ENCODE measurements at places on chromosomes 5 and 9.

GRCh38 chr5:169354921-169355320 lies 54.0 kb upstream of the SLIT3 start:
- DNase-seq = no peak

- DNase-seq = no peak
Measured at GRCh38 chr5:98975223-98975622, 46.4 kb upstream of the CHD1 start.

DNA sequence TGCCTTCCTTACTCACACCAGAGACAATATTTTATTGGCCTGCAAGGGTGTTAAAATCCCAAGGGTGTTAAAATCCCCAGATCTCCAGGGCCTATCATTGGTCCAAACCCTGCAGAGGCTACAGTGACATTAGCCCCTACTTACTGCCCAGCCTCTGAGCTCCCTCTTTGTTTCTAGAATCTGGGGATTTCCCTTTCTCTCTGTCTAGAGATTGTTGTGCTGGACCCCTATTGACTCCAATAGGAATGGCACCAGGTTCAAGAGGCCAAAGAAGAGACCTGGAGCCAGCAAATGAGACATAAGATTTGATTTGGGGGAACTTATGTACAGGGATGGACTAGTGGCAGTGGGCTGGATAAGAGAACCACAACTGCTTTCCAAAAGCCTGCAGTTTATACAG lies 53.3 kb upstream of the ZBED3 start:
- no peak for DNase-seq

- no peak for DNase-seq
Measured at GRCh38 chr5:174459832-174460448, 264.4 kb upstream of the MSX2 start.

GRCh38 chr9:106420511-106420944 lies 442.4 kb upstream of the ZNF462 start:
- no peak for DNase-seq

DNA sequence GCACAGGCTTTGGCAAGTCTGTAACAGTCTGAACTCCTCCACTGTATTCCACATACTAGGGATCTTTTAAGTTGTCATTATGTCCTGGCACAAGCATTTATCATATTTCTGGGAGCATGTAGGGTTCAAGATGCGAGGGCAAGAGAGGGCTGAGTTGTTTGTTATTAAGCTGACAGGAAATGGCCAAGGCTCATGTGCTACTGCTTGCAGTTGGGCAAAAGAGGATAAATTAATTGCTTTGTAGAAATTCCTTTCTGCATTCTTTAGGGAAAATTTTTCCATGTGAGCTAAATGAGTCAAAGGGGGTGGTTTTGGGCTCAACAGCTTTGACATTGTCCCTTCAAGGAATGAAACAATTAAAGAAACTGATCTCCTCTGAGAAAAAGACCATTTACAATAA lies 35.4 kb downstream of the DOCK8 start:
- DNase-seq = no peak

DNA sequence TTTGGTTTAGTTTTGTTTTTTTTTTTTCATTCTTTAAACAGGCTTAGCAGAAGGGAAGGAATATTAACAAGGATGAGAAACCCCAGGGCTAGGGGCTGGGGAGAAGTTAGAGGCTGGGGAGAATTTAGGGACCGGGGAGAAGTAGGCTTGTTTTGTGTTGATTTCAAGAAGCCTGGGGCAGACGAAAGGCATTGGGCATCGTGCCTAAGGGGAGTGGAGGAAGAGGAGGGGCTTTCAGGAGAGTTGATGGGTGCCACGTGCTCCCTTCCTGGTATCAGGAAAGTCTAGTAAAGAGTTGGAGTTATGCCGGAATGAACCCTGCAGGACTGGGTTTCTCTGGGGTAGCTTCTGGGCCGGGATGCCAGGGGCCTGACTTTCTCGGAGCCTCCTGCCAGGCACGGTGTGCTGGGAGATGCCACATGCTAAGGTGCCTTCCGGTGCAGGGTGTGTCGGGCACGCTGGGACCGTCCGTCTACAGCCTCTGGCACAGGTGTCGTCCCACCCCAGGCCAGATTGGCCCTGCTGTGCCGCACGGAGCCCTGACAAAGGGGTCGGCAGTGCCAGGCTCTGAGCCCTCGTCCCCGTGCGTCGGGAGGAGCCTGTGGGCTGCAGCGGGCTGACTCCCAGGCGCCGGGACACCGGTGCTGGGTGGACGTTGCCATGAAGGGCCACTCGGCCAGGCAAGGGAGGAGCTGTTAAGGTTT lies 159.9 kb downstream of the OLFM1 start:
- DNase-seq = no peak

- no peak for DNase-seq
Measured at GRCh38 chr9:10112798-10113197, 500.0 kb downstream of the PTPRD start.

DNA sequence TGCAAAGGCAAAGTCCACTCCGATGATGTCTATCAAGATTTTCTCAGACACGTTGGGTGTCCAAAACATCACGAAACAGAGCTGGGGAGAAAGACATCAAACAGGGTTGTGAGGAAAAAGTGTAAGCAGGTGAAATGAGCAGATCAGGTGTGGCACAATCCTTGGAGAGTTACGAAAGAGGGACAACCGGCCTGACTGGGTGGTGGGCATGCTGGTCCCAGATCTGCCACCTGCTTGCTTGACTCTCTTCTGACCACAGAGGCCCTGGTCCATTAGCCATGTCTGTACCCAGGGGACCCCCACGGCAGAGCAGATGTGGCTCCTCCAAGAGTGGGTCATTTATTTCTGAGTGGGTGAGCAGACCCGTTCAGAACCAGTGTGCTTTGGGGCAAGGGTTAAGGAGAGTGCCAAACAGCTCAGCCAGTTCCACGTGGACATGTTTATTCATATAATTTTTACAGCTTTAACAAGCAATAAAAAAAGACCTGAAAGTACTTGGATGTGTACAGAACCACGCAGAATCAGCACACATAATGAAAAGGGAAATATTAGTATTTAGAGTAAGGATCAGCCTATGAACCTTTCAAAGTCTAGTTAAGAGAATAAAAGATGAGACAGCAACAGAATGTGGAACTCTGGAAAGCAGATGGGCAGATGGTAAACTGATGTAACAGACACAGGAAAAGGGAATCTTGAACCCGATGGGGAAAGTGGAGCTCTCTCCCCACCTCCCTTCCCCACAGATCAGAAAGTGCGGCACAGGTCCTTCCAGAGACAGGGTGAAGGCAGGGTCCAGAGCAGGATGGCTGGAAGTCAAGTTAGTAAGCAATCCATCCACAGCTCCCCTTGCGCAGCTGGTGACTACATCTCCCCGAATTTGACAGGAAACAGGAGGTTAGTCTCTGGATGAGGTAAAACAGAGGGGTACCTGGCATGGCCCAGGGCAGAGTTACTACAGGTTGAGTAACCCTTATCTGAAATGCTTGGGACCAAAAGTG lies 52.5 kb downstream of the OTULIN start:
- DNase-seq = no peak

DNA sequence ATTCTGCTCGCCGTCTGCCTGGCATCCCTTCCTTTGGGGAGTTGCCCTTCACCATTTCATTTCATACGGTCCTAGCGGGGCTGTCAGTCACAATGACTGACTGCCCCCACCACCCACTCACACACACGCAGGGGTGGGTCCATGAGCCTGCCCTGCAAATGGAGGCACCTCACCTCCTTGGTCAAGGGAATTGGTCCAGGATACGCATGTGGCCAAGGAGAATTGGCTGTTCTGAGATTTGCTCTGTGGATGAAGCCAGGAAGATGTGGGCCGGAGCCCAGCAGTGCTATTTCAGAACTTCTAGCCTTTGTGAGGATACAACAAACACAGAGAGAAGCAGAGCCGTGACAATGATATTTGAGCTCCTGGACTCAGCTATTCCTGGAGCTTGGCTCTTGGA lies 17.0 kb downstream of the C1QTNF2 start:
- DNase-seq = no peak

DNA sequence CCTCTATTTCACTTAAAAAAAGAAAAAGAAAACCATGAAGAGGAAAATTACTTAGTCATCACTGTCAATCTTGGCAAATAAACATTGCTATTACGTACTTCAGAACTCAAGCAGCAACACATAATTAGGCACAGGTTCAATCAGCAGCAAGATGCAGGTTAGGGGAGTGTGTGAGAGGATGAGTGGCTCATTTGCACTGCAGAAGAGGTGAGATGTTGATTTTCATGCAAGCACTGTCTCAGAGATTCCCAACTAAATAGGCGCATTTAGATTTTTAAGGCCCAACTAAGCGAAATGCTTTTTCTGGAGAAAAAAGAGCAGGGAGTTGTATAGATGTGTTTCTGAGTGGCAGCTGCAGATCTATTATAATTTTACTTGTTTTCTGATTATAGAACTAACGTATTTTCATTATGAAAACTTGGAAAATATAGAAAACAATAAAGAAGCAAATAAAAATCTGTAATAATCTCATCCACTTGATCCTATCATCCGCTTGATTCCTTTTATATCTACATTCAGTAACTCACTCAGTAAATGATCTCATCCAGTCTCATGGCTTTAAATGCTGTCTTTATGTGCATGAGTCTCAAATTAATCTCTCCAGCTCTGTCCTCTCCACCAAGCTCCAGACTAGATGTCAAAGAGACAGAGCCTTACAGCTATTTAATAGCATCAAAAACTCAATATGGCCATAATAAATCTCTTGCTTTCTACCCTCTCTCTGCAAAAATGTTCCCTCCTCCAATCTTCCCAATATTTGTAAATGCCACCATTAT lies 162.5 kb downstream of the ZNF462 start:
- DNase-seq = no peak

DNA sequence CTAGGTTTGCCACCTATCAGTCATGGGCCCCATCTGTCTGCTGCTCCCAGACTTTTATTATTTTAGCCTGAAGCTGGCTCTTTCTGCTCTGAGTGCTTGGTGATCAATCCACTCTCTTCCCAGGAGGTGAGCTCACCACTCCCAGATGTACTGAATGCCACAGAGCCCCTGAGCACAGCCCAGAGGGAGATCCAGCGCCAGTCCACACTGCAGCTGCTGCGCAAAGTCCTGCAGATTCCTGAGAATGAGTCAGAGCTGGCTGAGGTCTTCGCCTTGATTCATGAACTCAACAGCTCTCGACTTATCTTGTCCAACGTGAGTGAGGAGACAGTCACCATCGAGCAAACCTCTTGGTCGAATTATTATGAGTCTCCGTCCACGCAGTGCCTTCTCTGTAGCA lies 36.0 kb downstream of the HMGXB3 start:
- DNase-seq = no peak

- DNase-seq = no peak
Measured at GRCh38 chr9:16753256-16753655, 117.2 kb downstream of the BNC2 start.

DNA sequence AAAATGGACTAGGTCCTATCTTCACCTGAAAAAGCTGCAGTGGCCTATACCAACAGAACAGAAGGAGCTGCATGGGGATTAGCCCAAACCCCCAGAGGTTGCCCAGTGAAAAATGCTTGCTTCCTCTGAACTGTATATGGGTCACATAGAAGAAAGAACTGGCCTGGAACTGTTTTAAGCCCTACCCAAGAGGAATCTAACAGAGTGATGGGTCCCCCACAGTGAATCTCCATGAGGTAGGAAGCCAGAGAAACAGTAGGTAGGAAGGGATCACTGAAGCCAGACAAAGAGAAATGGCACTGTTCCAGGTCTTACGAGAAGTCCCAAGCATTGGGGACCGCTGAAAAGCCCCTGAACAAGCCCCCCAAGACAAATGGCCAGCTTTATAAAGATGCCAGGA lies 28.8 kb upstream of the TRIM32 start:
- no peak for DNase-seq

- DNase-seq = no peak
Measured at GRCh38 chr9:93254806-93255493, 71.0 kb downstream of the WNK2 start.

DNA sequence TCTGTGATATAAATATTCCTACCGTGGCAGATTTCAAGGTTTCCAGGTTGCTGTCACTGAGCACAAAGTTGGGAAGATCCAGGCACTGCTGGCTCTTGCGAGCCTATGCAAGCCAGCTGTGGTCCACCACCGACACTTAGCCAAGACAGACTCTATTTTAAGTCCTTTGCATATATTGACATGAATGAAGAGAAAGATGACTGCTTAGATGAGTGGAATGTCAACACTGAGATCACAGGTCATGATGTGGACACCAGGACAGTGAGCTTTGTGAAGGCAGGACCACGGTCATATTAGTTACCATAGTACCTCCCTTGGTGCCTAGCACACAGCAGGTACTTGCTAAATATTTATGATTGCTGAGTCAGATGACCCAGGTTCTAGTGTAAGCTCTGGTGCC lies 217.0 kb downstream of the PAPPA start:
- no peak for DNase-seq

DNA sequence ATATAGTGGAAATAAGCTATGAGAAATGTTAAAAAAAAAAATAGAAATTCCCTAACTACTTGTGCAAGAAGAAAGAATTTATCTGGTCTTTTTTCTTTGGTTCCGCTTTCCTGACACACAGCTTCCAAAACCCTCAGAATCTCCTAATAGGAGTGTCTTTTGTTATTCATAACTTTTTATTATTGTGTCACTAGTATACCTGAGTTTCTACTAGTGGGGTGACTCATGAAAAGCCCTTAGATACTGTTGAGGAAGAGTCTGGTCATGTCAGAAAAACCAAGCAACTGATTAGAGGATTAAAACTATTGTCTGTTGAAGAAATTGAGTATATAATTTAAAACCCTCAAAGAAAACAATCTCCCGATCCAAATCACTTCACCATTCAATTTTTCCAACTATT lies 152.8 kb upstream of the IFNE start:
- DNase-seq = no peak

GRCh38 chr5:168843277-168844015 lies 264.3 kb upstream of the PANK3 start:
- DNase-seq = no peak

GRCh38 chr5:127634007-127634406 lies 14.9 kb upstream of the CTXN3 start:
- no peak for DNase-seq

GRCh38 chr5:12659686-12660085 lies 755.4 kb upstream of the CTNND2 start:
- no peak for DNase-seq

DNA sequence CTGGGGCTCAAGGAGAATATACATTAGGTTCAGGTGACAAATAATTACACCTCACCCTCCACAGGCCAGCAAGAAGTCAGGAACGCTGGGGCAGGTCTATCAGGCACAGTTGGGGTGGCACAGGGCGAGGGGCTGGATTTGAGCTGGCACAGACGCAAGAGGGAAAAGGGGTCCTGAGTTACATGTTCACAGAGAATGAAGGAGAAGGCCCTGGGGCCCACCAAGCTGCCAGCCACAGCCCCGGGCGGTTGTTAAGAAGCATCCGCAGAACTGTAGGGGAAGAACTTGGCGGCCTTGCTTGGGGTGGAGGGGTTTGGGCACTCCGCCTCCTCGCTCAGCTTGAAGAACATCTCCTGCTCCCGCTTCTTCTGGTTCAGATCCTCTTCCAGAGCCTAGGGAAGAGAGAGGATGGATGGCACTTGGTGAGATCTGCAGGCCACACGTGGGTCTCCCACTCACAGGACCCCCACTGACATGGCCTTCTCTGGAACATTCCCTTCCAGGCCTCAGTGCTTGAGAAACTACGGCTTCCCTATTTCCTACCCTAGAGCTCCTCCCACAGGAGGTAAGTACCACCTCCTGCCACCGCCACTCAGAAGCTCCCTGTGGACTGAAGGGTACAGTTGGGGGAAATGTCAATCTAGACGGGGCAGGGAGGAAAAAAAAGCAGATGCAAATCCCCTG lies 38.3 kb upstream of the FBXW11 start:
- DNase-seq = no peak

- DNase-seq = no peak
Measured at GRCh38 chr5:138699482-138699881, 53.7 kb upstream of the CTNNA1 start.

- DNase-seq = no peak
Measured at GRCh38 chr5:28493456-28493855, 1455.1 kb upstream of the CDH9 start.

GRCh38 chr5:170363671-170364070 lies 25.5 kb downstream of the KCNMB1 start:
- no peak for DNase-seq

Measured in activated gamma-delta T cell (primary cell).